Kidney (tissue), 22 donors: ENCODE measurements at places on chromosomes 6 and 20. TPM values are rescaled to one million over a fixed set of nuclear protein-coding genes. Genes with fewer than 3 reads are reported as not detected.

Gene HLA-F
- 52.1 TPM for polyA plus RNA-seq

DNA sequence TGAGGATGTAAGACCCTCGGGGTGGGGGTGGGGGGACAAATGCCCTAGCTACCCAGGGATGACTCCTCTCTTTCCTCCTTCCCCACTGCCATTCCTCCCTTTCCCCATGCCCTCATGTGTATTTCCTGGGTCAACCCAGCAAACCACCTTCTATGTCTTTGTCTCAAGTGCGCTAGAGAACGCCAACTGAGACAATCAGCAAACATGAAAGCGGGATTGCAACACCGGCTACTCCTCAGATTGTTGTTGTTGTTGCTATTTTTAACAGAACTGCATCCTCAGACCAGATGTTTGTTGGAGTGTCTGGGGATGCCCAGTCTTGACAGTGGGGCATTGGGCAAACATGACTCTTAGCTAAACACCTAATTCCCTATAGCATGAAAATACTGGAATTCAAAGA is 39.3 kb upstream of the HIVEP1 start:
- no peak for DNase-seq
- H3K4me3 ChIP-seq = no peak overlapping the region

GRCh38 chr6:140940251-140940925 is 1192.3 kb upstream of the GJE1 start:
- H3K4me3 ChIP-seq = no peak overlapping the region
- H3K27me3 ChIP-seq = no peaks in the 10 kb centered on the region
- H3K27ac ChIP-seq = no peak overlapping the region

GRCh38 chr6:140554421-140554820 is 1180.0 kb upstream of the CITED2 start:
- no peaks in the 10 kb centered on the region for H3K27me3 ChIP-seq
- H3K4me3 ChIP-seq = no peak overlapping the region
- no peaks in the 10 kb centered on the region for H3K36me3 ChIP-seq
- DNase-seq = no peak

Gene NDUFAF4
- 81.5 TPM for polyA plus RNA-seq

DNA sequence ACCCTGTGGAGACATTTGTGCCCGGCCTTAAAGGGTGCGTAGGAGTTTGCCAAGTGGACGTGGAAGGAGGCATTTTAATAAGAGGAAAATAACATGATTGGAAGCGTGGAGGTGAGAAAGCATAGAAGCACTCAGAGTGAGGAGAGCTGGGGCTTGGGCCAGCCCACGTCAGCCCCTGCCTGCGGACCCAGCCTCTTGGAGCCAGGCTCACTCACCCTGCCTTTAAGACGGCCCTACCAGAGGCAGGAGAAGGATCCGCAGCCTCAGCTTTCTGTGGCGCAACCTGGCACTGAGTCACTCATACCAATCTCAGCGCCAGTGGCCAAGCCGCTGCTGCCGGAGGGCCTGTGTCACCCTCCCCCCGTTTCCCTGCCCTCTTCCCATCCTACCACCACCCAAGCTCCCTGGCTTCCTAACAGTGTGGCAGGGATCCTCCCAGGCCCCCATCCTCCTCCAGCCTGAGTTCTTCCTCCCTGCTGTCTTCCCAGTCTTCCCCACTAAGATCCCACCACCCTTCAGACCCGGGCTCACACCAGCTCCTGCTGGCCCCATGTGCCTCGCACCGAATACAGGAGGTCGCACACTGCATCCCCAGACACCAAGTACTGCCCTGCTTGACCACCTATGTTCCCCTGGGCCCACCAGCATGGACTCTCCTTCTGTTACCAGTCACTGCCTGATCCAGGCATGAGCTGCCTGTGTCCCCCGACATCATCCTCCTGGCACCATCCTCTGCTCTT is 285.2 kb downstream of the UST start:
- H3K4me3 ChIP-seq = no peak overlapping the region
- H3K36me3 ChIP-seq = no peaks in the 10 kb centered on the region
- peaks cover 3% of the 10 kb centered on the region for H3K4me1 ChIP-seq
- H3K27ac ChIP-seq = no peak overlapping the region

Gene ASIP
- 0.84 TPM for polyA plus RNA-seq

Gene FAXC
- polyA plus RNA-seq = 3.3 TPM

- DNase-seq = no peak
- no peak overlapping the region for H3K4me3 ChIP-seq
- H3K27me3 ChIP-seq = no peaks in the 10 kb centered on the region
- H3K4me1 ChIP-seq = no peaks in the 10 kb centered on the region
These were observed 16.7 kb upstream of the SMLR1 start for GRCh38 chr6:130810307-130811030.

DNA sequence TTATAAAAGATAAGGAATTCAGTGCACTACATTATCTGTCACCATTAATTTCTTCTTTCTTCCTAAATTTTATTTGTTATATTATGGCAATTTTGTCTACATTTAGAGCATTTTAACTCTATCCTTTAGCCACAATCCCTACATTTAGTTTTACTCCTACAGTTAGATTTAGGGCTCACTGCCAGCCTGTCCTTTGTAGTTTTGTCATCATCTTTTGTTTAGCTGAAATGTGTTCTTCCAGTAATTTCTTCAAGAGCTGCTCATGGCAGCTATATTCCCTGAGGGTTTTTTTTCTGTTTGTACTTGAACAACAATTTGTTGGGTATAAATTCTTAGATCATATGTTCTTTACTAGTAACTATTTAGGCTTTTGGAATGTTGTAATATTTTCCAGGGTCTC is 72.7 kb upstream of the B3GAT2 start:
- H3K4me3 ChIP-seq = no peak overlapping the region
- no peak overlapping the region for H3K27ac ChIP-seq
- H3K4me1 ChIP-seq = no peaks in the 10 kb centered on the region
- no peaks in the 10 kb centered on the region for H3K36me3 ChIP-seq

DNA sequence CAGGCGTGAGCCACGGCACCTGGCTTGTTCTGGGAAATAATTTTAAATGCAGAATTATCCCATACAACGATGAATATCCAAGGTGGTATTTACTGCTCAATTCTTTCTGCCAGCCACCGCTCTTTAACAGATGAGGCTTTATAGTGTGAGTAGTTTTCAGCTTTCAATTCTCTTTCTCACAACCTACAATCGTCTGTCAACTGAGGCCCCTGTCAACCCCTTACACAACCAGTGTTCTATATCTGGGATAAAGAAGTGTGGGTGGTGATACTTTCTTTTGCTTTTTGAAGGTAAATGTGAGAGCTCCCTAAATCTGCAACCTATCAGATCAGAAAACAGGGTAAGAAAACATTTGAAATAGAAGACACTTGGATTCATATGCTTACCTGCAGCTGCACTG is 22.5 kb downstream of the STAU1 start:
- no peaks in the 10 kb centered on the region for H3K36me3 ChIP-seq
- no peaks in the 10 kb centered on the region for H3K27me3 ChIP-seq
- no peak overlapping the region for H3K27ac ChIP-seq
- H3K4me1 ChIP-seq = peaks cover 3% of the 10 kb centered on the region
- no peak overlapping the region for H3K4me3 ChIP-seq

Gene DPPA5
- not detected for polyA plus RNA-seq

GRCh38 chr6:1908784-1909183 is 299.1 kb downstream of the FOXC1 start:
- H3K4me3 ChIP-seq = no peak overlapping the region
- H3K27ac ChIP-seq = no peak overlapping the region
- DNase-seq = no peak
- no peaks in the 10 kb centered on the region for H3K27me3 ChIP-seq
- H3K36me3 ChIP-seq = no peaks in the 10 kb centered on the region
